ENCODE measurements at places on chromosomes 16 and 17.

- no peak for DNase-seq
Measured at GRCh38 chr16:23987443-23987842, 151.7 kb downstream of the PRKCB start.

DNA sequence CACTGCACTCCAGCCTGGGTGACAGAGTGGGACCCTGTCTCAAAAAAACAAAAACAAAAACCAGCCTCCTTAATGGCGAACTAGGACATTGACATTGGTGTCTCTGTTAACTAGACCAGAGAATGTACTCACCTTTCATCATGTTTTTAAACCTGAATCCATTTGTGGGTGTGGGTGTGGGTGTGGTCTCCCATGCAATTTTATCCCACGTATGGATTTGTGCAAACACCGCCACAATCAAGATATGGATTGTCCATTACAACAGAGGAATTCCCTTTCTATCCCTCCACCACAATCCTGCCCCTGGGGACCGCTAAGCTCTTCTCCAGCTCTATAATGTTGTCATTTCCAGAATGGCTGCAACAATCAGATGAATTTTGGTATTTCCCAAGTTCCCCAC lies 49.9 kb downstream of the DNAH17 start:
- no peak for DNase-seq

- DNase-seq, result no peak
Measured at GRCh38 chr16:77344341-77344740, 90.5 kb downstream of the ADAMTS18 start.

GRCh38 chr16:68005786-68006286 lies 6.6 kb upstream of the DPEP2 start:
- no peak for DNase-seq

DNA sequence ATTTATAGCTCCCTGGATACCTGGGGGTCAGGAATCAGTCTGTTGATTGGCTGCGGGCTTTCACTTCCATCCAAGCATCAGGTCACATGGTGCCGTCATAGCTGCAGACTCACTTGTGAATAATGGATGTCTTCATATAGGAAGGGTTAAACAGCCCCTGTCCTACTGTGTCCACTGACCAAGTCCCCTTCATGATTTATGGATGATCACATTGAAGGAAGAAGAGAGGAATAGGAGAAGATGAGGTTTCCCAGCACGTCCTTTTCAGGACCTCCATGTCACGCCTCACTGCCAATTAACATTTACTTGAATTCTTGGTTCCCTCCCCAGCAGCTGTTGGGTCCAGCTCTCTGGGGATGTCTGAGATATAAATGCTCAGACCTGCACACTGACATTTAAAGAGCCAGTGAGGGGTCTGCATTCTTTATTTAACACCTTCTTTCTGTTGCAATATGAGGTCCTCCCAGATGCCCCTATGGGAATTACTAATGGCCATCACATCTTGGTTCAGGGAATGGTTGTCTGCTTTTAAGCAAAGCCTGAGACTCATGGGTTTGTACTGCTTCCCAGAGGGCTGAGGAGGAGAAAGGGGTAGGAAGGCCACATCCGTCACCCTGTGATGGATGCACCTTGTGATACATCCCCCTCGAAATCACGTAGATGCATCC lies 230.6 kb upstream of the HSBP1 start:
- DNase-seq, result no peak

DNA sequence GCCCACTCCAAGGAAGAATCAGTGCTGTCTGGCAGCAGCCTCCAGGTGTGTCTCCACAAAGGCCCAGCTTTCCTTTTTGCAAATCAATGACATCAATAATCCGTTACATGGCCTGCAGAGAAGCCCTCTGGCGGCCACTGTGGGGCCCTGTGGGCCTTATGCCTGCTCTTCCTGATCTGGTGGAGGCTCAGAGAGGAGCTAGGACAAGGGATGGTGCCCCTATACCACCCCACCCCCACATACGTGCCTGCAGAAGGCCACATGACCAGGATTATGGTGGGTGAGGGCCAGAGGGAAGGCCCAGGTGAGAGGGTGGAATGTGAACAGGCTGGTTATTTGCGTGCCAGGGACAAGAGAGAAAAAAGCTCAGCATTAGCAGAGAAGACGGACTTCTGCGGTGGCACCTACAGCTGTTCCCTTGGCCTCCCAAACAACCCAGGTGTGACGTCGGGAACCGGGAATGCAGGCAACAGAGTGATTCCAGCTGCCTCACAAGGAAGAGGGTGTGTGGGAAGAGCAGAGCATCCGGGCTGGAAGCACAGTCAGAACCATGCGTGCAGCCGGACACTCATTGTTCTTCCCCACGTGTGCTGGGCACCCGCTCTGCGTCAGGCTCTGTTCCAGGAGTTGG lies 22.5 kb downstream of the EIF4A3 start:
- no peak for DNase-seq

GRCh38 chr16:4539716-4540284 lies 1.2 kb upstream of the CDIP1 start:
- DNase-seq, result no peak

DNA sequence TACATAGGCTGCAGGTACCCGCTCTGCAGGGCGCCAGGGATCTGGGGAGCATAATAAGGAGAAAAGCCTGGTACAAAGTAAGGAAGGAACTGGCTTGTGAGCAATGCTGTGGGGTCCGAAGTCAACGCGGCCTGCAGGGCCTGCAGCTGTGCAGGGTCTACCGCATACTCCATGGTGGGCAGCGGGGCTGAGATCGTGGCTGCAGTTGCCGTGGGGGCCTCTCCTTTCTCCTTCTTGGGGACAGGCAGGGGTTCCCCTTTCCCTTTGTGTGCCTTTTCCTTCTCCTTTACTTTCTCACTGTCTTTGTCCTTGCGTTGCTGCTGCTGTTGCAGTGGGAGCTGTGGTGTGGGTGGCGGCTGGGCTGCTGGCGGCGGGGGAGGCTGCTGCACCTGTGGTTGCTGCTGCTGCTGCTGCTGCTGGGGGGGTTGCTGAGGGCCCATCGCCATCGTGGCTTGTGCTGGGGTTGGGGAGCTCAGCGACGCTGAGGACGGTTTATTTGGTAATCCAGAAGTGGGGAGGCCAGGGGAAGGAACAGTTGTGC lies 259.6 kb downstream of the ZFHX3 start:
- no peak for DNase-seq

- DNase-seq, result no peak
Measured at GRCh38 chr16:72201387-72201786, 29.4 kb upstream of the PMFBP1 start.

- no peak for DNase-seq
Measured at GRCh38 chr16:15542261-15542660, 100.7 kb downstream of the MARF1 start.

DNA sequence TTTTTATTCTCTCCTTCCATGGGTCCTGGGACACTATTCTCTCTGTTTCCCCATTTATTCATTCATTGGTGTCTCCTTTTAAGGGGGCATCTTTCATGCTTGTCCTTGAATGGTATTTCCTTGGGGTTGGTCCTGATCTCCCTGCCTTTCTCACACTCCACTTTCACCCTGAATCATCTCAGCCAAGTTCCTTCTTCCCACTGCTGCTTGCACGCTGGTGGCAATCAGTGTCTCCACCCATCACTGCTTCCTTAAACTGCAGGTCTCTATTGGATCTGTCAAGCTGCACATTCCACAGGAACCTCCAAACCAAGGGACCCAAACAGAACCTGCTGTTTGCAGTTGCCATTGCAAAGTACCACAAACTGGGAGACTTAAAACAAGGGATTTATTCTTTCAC lies 89.3 kb upstream of the SDK2 start:
- DNase-seq, result no peak

GRCh38 chr17:38867968-38868816 lies 1.7 kb upstream of the LASP1 start:
- no peak for DNase-seq

DNA sequence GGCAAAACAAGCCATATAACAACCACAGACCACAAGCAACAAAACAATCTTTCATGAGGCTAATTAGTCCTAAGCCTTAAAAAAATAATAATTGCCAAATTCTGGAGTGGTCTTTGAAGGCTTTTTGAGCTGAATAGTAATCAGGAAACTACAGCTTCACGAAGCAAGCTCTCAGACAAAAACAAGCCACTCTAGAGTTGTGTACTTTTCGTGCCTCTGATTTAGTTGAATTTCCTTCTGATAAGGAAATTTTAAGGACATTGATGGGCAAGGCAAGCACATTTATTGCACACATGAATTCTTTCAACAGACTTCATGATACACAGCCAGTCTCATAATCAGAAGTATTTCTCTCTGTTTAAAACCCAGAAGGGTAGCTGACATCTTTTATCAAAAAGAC lies 130.8 kb upstream of the IRX3 start:
- DNase-seq, result no peak

GRCh38 chr17:45902892-45903346 lies 8.6 kb downstream of the MAPT start:
- DNase-seq, result no peak

- DNase-seq, result no peak
Measured at GRCh38 chr17:42275527-42276358, 448 bp downstream of the STAT5B start.

DNA sequence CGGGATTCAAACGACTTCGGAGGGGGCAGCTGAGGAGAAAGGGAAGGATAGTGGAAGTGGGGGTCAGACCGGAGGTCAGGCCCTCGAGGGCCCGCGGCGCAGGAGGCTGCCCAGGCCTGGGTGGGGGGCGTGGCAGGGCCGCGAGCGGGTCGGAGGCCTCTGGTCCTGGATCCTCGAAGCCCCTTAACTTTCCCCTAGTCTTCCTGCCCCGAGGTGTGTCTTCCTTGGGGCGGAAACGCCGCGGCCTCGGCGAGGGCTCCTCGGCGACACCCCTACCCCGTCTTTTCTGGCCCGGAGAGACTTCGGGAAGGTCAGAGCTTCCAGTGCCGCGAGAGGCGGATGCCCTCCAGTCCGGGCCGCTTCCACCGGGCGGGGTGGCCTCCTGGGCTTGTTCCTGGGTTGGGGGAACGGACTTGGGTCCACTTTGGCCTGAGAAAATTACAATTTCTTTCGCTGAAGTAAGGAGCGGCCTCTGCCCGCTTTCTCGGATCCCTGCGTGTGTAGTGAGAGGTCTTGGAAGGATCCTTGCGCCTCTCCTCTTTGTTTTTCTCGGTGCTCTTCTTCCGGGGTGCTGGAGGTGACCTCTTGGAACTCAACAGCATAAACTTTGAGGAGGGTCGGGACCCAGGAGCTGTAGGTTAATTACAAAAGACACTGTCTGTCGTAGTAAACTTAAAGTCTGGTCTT lies 491 bp downstream of the IST1 start:
- DNase-seq, result no peak

- no peak for DNase-seq
Measured at GRCh38 chr17:15039366-15039765, 225.8 kb downstream of the PMP22 start.

DNA sequence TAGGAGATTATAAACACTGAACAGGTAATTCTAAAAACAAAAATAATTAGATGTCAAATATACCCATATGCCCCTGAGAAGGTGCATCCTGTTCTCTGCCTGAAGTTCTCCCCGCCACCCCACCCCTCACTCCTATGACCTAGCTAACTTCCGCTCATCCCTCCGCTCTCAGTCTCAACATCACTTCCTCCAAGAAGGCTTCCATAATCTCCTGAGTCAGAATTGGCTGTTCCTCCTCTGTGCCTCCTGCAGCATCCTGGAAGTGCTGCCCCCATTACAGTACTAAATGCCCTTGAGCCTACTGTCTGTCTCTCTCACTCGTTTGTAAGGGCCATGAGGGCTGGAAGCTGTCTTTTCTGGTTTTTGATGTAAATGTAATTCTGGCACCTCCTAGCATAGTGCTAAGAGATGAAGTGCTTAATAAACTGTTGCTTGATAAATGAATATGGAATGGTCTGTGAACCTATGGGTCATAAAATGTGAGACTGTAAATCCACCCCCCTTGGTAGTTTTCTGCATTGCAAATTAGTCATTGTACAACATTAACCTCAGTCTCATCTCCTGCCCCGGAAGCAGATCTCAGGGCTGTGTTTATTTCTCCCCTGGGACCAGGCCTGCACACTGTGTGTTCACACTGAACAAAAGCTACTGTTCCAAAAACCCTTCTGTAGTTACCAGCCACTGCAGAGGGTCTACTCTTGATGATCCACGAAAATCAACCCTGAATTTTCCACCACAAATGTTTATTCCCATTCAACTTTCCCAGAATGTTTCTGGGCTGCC lies 3.9 kb upstream of the MYO1D start:
- DNase-seq, result no peak

GRCh38 chr17:33121756-33122155 lies 130.1 kb downstream of the SPACA3 start:
- no peak for DNase-seq

- peak; percentile 75 for DNase-seq
Measured at GRCh38 chr17:41647940-41648410, 23.6 kb upstream of the KRT17 start.

- DNase-seq, result no peak
Measured at GRCh38 chr16:49431591-49432290, 58.1 kb downstream of the C16orf78 start.

DNA sequence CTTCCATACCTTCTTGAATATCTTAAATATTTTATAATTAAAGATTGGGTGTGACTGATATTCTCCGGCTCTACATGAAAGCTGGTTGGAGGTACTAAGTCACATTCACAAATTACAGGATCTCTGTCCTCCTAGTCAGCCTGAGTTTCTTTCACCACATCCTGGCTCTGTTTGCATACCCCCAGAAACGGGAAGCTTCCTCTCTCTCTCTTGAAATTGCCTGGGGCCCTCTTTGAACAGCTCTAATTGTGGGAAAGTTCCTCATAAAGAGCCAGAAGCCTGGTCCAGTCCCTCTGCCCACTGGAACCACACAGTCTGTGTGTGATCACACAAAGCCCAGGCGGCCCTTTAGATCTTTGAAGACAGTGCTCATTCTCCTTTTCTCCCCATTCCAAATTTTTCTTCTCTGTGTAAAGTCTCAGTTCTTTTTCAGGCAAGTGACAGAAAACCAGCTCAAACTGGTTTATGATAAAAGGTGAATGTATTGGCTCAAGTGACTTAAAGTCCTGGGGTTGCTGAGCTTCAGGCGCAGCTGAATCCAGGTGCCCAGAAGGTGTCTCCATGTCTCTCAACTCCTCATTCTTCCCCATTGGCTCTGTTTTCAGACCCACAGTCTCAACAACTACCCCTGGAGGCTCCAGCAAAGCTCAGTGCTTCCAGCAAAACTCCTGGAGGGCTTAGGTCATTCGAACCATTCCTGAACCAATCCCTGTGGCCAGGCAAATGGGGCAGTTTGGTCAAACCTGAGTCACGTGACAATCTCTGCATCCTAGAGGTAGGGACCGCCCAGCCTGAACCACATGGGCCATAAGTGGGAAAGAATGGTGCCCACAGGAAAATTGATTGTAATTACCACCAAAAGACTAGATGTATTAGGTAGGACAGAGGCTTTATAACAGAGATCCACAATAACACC lies 8.5 kb upstream of the RAI1 start:
- no peak for DNase-seq

- DNase-seq, result no peak
Measured at GRCh38 chr17:83145358-83145738, 65.9 kb downstream of the METRNL start.

DNA sequence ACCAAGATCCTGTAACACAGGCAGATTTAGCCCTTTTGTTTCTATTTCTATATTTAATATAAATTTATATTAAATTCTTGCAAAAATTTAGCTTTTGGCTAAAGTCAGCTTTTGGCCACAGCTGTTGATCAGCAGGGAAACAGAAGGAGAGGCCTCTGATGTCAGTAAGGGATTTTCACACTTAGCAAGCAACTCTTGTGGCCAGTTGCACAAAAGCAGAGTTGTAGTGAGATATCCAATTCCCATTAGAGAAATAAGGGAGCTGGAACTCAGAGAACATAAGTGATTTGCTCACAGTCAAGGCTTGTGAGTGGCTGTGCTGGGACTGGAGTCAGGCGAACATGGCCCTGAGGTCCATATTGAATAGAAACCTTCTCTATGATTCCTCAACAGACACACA lies 16.7 kb upstream of the HEATR6 start:
- DNase-seq, result no peak
